Fibroblast of mammary gland (primary cell): ENCODE measurements at places on chromosomes 13 and 19.

GRCh38 chr13:110230661-110231347 is 76.2 kb downstream of the COL4A1 start:
- DNase-seq = no peak

GRCh38 chr13:100214886-100215285 is 126.0 kb downstream of the PCCA start:
- peak; percentile 60 for DNase-seq

DNA sequence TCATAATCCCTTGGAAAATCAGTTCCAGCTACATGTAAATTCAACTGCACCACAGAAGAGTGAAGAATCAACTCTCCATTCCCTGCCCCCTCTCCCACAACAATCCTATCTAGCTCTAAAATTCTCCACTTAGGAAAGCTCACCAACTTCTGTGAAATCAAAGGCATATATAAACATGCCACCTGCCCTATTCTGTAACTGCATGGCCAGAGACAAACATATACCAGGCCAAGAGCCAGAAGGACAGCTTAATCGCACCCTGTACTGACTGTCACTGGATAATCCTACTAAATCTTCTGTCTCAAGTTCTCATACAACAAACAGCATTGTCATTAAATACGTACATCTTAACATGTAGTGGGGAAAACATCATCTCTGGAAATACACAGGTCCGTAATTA is 58.2 kb upstream of the EEF1AKMT1 start:
- no peak for DNase-seq

GRCh38 chr13:113607056-113607888 is 22.7 kb downstream of the TFDP1 start:
- DNase-seq = no peak

GRCh38 chr13:112651750-112652511 is 37.9 kb upstream of the ATP11A start:
- DNase-seq = no peak

GRCh38 chr13:27043013-27043412 is 128.6 kb downstream of the USP12 start:
- DNase-seq = peak; percentile 99

DNA sequence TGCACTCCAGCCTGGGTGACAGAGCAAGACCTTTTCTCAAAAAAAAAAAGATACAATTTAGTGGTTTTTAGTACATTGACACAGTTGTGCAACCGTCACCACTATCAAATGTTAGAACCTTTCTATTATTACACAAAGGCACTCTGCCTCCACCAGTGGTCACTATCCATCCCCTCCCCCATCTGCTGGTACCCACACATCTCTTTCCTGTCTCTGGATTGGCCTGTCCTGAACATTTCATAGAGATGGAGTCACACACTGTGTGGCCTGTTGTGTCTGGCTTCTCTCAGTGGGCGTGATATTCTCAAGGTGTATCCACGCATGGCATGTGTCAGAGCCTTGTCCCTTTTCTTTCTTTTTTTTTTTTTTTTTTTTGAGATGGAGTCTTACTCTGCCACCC is 11.2 kb downstream of the KDM4B start:
- DNase-seq = no peak

DNA sequence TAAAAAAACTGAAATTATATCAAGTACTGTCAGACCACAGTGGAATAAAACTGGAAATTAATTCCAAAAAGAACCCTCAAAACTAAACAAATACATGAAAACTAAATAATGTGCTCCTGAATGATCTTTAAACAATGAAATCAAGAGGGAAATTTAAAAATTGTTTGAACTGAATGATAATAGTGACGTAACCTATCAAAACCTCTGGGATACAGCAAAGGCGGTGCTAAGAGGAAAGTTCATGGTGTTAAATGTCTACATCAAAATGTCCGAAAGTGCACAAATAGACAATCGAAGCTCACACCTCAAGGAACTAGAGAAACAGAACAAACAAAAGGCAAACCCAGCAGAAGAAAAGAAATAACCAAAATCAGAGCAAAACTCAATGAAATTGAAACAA is 70.8 kb upstream of the TUBA3C start:
- no peak for DNase-seq

- DNase-seq = peak; percentile 12
These were observed 14.2 kb downstream of the ONECUT3 start for GRCh38 chr19:1767464-1767933.

- DNase-seq = no peak
These were observed 28.9 kb upstream of the KPNA3 start for GRCh38 chr13:49821216-49822009.

GRCh38 chr13:112825875-112826274 is 136.0 kb downstream of the ATP11A start:
- DNase-seq = no peak

DNA sequence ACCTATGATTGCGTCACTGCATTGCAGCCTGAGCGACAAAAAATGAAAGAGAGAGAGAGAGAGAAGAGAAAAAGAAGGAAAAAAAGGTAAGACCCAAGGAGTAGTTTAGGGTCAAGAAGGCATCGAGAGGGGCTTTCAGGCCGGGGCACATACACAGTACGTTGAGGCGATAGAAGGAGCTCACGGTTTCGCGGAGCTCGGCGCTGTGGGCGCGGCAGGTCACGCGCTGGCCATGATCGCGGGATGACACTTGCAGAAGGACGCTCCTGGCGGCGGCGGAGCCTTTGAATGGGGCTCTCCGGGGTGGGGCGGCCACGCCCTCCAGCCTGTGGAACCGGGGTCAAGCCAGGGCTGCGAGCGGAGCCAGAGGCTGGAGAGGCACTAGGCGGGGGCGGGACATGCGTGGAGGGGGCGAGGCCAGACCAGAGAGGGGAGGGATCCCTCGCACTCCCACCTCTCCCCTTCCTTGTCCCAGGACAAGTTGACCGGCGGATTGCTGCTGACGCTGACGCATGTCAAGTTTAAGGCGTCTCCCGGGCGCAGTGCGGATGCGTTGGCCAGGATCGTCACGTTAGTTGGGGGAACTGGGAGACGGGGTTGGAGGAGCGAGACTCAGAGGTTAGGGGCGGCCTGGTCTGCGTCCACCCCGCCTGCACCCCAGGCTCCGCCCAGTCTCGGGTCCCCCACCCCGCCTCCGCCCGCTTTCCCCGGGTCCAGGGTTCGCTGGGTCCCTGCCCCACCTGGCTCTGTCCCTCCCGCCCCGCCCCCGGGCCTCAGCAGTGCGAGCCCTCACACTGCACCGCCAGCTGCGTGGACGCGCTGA is 6.9 kb downstream of the NPHS1 start:
- DNase-seq = peak; percentile 28
